ENCODE measurements at places on chromosomes 13 and 19.

- no peak for DNase-seq
Observed at GRCh38 chr19:3966051-3967017, 4.6 kb downstream of the DAPK3 start.

GRCh38 chr19:18223860-18224524 is 2.2 kb downstream of the PDE4C start:
- DNase-seq: no peak

GRCh38 chr13:51240958-51241357 is 18.8 kb downstream of the FAM124A start:
- no peak for DNase-seq

DNA sequence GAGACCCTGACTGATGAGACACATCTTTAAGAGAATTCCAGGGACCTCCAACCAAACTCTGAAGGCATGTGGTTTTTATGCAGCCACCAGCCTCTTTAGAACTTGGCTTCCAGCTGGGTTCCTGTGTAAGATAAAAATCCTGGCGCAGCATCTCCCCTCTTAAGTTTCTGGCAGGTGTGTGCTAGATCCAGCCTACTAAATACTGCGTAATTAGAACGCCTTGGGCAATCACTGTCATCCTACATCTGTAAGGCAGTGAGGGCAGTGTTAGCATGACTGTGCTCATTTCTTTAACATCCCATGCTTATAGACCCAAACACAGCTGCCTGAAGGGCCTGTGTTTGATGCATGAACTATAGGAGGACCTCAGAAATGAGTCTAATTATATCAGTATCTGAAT is 173.5 kb upstream of the OBI1 start:
- DNase-seq: no peak

DNA sequence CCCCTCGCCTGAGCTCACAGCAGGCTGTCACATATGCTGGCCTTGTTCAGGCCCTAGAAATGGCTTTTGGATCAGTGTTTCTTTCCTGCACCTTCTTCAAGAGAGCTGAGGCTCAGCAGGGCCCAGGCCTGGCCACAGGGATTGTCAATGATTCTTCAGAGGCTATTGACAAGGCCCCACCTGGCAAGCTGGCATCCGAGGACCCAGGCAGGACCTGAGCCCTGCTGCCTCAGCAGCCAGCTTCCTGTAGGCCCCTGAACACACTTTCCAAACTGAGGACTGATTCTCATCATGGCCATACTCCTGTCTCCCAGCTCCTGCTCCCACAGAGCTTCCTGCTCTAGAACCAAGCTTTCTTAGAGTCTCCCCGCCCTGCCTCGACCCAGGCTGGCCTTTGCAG is 136.8 kb downstream of the UQCRFS1 start:
- DNase-seq: no peak

GRCh38 chr13:20116213-20116612 is 44.6 kb downstream of the GJA3 start:
- DNase-seq: no peak

- no peak for DNase-seq
Observed at GRCh38 chr19:32068793-32069192, 276.6 kb upstream of the ZNF507 start.

GRCh38 chr19:48190288-48190884 is 19.9 kb downstream of the ZSWIM9 start:
- no peak for DNase-seq

DNA sequence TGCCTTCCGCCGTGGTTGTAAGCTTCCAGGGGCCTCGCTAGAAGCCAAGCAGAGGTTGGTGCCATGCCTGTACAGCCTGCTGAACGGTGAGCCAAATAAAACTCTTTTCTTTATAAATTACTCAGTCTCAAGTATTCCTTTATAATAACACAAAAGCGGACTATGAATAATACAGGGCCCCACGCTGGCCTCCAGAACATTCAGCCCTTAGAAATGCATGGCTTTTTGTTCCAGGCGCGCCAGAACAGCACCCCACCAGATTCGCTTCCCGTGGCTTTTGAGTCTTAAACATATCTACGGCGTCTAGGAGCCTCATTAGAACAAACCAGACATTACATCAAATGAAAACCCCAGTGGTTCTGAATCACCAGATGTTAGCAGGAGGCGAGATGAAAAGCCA is 75.1 kb downstream of the SLC15A1 start:
- no peak for DNase-seq

DNA sequence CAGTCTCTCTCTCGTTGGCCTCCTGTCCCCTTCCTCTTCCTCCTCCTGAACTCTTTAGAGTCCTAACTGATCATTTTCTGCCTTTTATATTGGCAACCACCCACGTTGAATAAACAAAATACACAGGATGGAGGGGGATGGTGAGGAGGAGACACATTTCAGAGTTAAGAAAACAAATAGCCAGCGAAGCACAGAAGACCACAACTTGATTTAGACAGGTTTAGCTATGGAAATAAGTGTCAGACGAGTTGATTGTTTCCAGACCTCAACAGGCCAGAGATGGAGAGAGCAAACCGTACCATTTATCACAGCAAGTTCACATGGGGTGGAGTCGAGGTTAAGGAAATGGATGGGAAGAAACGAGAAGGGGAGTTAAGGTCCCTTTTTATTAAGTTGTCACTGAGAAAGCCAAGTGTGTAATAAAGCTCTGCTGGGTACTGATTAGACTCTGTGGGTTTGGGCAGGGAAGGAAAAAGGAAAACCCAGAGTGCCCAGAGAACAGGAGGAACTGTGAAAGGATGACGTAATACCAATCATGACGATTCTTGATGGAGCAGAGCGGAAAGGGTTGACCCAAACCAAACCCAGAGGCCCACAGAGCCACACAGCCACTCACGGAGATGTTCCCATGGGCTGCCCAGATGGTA is 11.1 kb upstream of the SERP2 start:
- DNase-seq: no peak

- DNase-seq: no peak
Observed at GRCh38 chr13:113865427-113865826, 1.6 kb upstream of the GAS6 start.

DNA sequence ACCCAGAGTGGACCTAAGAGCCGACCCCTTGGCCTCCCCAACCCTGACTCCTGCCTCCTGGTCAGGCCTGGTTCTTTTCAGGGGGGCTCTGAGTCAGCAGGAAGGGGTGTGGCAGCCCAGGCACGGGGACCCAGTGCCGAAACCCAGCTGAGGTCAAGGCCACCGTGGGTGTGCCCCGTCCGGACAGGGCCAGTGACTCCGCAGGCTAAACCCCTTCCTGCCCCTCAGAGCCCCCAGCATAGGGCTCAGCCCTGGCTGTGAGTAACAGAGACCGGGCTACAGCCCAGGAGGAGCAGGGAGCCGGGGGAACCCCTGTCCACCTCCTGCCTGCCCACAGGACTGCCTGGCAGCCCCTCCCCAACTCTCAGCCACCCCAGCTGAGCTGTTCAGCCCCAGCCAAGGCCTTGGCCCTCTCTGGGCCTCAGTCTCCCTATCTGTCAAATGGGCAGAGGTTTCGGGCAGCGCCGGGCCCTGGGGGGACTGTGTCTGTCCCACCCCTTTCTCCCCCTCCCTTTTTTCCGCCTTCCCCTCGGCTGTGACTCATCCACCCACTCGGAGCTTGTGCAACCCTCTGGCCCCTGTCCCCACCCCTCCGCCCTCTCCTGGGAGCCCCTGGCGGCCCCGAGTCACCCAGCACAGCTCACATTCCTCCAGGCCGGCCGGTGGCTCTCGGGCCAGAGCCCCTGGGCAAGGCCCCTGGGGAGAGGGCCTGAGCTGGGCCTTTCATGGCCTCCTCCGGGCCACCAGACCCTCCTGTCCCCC is 8.6 kb downstream of the ZBTB7A start:
- DNase-seq: peak; percentile 6

DNA sequence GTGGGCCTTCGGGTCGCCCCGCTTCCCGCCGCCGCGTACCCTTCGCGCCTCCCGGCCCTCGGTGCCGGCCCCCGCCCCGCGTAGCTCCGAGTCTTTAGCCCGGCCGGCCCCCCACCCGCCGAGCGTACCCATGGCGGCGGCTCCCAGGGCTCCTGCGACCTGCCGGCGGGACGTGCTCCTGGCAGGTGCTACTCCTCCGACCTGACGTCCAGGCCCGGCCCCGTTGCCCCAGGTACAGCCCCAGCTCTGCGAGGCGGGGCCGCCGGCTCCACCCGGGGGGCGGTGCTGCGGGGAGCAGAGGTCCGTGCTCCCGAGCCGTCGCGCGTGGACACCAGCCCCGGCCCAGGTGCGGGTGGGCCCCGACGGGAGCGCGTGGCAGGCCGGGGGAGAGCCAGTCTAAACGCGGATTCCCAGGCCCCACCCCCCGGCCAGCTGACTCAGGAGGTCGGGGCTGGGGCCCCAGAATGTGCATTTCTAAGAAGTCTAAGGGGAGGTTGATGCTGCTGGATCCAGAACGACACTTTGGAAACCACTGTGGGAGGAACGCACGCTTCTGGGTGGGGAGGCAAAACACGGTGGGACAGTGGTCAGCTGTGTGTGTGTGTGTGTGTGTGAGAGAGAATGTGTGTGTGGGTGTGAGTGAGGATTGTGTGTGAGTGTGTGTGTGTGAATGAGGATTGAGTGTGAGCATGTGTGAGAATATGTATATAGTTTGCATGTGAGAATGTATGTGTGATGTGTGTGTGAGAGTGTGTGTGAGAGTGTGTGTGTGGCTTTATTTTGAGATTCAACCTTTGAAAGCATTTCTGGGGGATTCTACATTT is at the start of gene SLC15A1:
Gene SLC15A1, minus strand, starts transcription at position 206 of the 824 bp plus-strand sequence. Its CDS starts 74 bp downstream, at position 132.
- no peak for DNase-seq

DNA sequence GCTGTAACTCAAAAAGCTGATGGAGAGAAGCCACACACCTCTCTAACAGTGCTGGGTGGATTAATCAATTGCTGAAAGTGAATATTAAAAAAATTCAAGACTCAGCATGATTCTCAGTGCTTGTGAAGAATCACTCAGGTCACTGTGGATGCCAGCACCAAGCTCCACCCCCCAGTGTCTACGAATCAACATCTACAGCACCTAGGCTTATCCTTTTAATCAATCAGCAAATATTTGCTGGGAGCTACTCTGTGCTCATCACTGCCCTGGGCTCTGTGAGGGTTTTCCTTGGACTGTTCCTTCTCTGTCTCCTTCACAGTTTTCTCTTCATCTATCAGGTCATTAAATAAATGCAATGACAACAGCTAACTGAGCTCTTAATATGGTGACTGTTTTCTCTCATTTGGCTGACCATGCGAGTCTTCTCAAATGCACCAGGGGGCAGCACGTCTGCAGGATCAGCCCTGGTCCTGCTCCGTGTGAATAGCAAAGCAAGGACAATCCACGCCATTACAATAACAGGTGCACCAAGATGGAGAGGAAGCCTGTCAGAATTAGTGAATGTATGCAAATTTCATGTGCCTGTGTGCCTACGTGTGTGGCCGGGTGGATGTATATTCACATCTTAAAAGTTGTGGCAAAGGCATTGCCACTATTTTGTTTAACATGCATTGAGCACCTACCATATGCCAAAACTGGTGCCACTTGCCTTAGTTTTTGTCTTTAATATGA is 14.6 kb upstream of the C13orf42 start:
- peak; percentile 7 for DNase-seq

All from kidney glomerular epithelial cell (primary cell).